ENCODE measurements at places on chromosomes 6 and 20.

GRCh38 chr6:44481760-44482159 lies 94.3 kb downstream of the CDC5L start:
- H3K4me1 ChIP-seq: no peaks in the 10 kb centered on the region
- DNase-seq: no peak

DNA sequence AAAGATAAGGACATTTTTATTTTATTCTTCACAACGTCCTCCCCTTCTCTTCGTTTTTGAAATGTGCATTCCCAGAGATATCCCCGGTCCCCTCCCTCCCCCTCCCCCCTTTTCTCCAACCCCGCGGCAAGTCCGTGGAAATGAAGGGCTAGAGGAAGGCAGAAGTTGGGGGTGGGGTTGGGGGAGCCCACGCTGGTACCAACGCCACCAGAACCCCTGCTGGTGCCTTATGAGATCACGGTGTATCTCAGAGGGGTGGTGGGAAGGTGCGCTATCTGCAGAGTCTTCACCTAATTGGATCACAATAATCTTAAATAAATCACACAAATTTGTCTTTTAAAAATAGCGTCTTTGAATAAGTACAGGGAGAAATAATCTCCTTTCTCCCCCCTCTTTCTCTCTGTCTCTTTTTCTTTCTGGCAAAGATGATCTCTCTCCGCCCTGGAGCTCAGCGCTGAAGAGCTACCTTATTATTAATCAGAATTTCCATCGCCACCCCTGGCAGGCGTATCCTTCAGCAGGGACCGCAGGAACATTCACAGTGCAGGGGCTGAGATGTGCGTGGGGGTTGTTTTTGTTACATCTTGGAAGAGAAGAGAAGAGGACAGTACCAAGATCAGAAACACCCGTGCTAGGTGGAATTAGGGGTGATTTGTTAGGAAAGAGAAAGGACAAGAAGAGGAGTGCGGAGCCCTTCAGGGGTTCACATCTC lies 915 bp downstream of the CLVS2 start:
- DNase-seq: no peak
- no peaks in the 10 kb centered on the region for H3K36me3 ChIP-seq
- H3K4me1 ChIP-seq: no peaks in the 10 kb centered on the region
- no peak overlapping the region for H3K4me3 ChIP-seq
- H3K27me3 ChIP-seq: peaks cover 2% of the 10 kb centered on the region

- no peak overlapping the region for H3K4me3 ChIP-seq
- H3K4me1 ChIP-seq: no peaks in the 10 kb centered on the region
- H3K27me3 ChIP-seq: no peaks in the 10 kb centered on the region
Measured at GRCh38 chr20:23655491-23656211, 17.9 kb upstream of the CST3 start.

- no peak for DNase-seq
- H3K27ac ChIP-seq: no peak overlapping the region
- H3K4me3 ChIP-seq: no peak overlapping the region
- no peaks in the 10 kb centered on the region for H3K36me3 ChIP-seq
- H3K27me3 ChIP-seq: no peaks in the 10 kb centered on the region
- H3K4me1 ChIP-seq: no peaks in the 10 kb centered on the region
Measured at GRCh38 chr6:139308936-139309603, 17.3 kb upstream of the TXLNB start.

DNA sequence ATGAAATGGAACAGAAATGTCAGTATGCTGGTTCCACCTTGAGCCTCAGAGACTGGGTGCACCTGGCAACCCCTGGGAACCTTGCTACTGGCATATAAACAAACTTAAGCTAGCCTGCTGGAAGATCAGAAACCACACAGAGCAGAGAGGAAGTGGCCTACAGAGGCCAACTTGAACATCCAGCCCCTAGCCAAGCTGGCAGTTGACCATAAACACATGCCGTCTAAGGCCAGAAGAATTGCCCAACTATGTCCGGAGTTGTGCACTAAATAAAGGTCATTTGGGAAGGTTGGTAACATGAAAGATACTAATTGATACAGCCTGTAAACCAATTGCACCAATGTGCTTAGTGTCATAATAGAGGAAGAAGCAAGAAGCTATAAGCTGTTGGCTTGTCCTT lies 266.6 kb upstream of the BTBD3 start:
- no peak overlapping the region for H3K27ac ChIP-seq
- H3K27me3 ChIP-seq: no peaks in the 10 kb centered on the region
- H3K4me1 ChIP-seq: no peaks in the 10 kb centered on the region
- DNase-seq: no peak

GRCh38 chr20:19688031-19688806 lies 69.8 kb upstream of the RIN2 start:
- DNase-seq: peak; percentile 89
- H3K27ac ChIP-seq: no peak overlapping the region
- H3K36me3 ChIP-seq: peaks cover 4% of the 10 kb centered on the region
- H3K4me1 ChIP-seq: no peaks in the 10 kb centered on the region
- no peak overlapping the region for H3K4me3 ChIP-seq

GRCh38 chr20:55513954-55514353 lies 491.4 kb downstream of the CBLN4 start:
- no peaks in the 10 kb centered on the region for H3K27me3 ChIP-seq
- H3K36me3 ChIP-seq: no peaks in the 10 kb centered on the region
- H3K4me3 ChIP-seq: no peak overlapping the region

GRCh38 chr20:50628332-50628731 lies 63.0 kb downstream of the RIPOR3 start:
- no peaks in the 10 kb centered on the region for H3K4me1 ChIP-seq
- H3K4me3 ChIP-seq: no peak overlapping the region
- DNase-seq: no peak
- no peak overlapping the region for H3K27ac ChIP-seq

GRCh38 chr6:43271103-43271815 lies 26.8 kb upstream of the SLC22A7 start:
- no peaks in the 10 kb centered on the region for H3K4me1 ChIP-seq
- no peaks in the 10 kb centered on the region for H3K27me3 ChIP-seq
- no peak overlapping the region for H3K27ac ChIP-seq
- no peaks in the 10 kb centered on the region for H3K36me3 ChIP-seq
- no peak for DNase-seq
- no peak overlapping the region for H3K4me3 ChIP-seq

DNA sequence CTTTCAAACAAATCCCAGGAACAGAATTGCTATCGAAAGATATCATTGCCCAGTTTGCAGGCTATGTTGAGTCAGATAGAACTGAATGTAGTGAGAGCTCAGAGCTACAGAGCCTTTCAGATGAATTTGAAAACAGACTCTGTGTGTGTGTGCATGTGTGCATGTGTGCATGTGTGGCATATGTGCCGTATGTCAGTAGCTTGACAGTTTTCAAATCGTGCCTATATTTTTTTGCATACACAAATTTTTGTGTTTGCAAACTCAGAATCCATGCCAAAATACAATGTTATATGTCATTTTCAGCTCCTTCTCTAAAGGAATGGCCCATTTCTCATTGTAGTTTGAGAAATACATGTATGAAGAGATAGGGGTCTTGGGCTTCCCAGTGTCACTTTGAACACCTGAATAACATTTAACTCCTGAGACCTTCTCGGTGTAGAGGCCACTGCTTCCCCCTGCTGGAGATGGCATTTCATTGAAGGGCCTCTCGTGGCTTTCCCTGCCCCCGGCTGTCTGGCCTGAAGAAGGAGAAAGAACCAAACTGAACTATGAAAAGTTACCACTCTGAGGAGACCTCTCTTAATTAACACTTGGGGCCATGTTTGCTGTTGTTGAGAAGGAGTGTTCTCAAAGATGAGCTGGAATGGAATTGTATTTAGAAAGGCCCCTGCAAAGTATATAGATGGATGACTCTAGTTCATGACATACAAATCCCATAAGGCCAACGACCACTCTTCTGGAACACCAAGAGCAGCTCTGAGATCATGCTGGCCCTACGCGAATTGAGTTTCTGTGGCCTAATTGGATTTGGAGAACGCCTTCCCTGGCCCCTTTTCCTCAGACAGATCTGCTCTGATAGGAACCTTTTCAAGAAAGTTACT lies 58.7 kb downstream of the VAPB start:
- no peaks in the 10 kb centered on the region for H3K4me1 ChIP-seq
- peaks cover 10% of the 10 kb centered on the region for H3K36me3 ChIP-seq
- H3K4me3 ChIP-seq: no peak overlapping the region
- DNase-seq: no peak
- H3K27ac ChIP-seq: no peak overlapping the region

DNA sequence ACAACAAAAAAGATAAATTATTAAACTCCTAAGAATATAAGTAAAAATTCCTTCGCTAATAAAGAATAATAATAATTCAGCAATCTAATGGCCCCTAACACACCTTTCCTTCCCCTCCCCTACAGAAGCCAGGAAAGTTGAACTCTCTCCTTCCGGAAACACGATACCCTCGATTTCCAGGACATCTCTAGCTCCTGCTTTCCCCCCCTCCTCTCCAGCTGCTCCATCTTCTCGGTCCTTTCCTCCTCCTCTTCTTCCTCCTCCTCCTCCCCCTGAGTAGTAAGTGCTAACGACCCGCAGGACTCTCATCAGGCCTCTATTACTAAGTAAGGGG lies 603 bp downstream of the TASP1 start:
- H3K27ac ChIP-seq: peak overlapping the region; percentile 81
- peak overlapping the region; percentile 80 for H3K4me3 ChIP-seq
- H3K36me3 ChIP-seq: no peaks in the 10 kb centered on the region
- H3K4me1 ChIP-seq: no peaks in the 10 kb centered on the region

GRCh38 chr6:160301339-160301738 lies 42.7 kb upstream of the SLC22A2 start:
- no peaks in the 10 kb centered on the region for H3K4me1 ChIP-seq
- no peak for DNase-seq

GRCh38 chr6:129370268-129370916 lies 339.6 kb downstream of the ARHGAP18 start:
- H3K4me1 ChIP-seq: no peaks in the 10 kb centered on the region
- H3K36me3 ChIP-seq: peaks cover 1% of the 10 kb centered on the region
- DNase-seq: peak; percentile 40
- H3K4me3 ChIP-seq: no peak overlapping the region
- no peaks in the 10 kb centered on the region for H3K27me3 ChIP-seq
- no peak overlapping the region for H3K27ac ChIP-seq

DNA sequence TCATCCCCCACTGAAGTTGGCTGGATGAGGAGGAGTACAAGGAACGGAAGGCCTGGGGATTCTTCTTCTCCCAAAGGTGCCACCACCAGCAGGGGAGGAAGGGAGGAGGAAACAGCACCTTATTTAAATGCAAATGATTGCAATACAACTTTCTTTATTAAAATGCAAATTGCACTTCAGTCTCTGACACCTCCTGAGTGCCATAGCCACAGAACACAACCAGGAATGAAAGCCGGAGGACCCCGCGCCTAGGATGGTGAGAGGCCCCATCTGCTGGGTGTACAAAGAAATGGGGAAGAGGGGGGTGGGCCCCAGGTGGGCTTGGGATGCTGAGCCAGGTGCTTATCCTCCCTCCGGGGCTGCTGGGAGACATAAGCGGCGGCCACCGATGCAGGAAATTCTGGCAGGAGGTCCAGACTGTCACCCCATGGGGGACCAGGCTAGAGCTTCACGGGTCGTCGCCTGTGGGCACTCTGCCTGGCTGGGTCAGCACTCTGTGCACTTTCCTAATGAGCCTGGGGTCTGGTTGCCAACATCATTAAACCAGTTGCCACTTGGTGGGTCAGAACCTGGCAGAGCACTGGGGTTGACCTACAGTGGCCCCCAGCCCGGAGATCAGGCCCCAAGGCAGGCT lies 154.2 kb upstream of the MLN start:
- H3K4me1 ChIP-seq: no peaks in the 10 kb centered on the region
- H3K27me3 ChIP-seq: no peaks in the 10 kb centered on the region
- DNase-seq: no peak
- no peak overlapping the region for H3K27ac ChIP-seq
- no peak overlapping the region for H3K4me3 ChIP-seq
- no peaks in the 10 kb centered on the region for H3K36me3 ChIP-seq

- H3K4me1 ChIP-seq: no peaks in the 10 kb centered on the region
- DNase-seq: no peak
- no peak overlapping the region for H3K27ac ChIP-seq
- H3K36me3 ChIP-seq: peaks cover 9% of the 10 kb centered on the region
- no peaks in the 10 kb centered on the region for H3K27me3 ChIP-seq
- H3K4me3 ChIP-seq: no peak overlapping the region
Measured at GRCh38 chr6:161115468-161115867, 123.9 kb downstream of the MAP3K4 start.

- no peaks in the 10 kb centered on the region for H3K36me3 ChIP-seq
- no peaks in the 10 kb centered on the region for H3K4me1 ChIP-seq
- no peaks in the 10 kb centered on the region for H3K27me3 ChIP-seq
- no peak overlapping the region for H3K27ac ChIP-seq
- DNase-seq: no peak
Measured at GRCh38 chr6:35750557-35750956, 13.7 kb downstream of the ARMC12 start.

GRCh38 chr6:131390322-131390721 lies 182.7 kb upstream of the ARG1 start:
- no peaks in the 10 kb centered on the region for H3K36me3 ChIP-seq
- H3K27ac ChIP-seq: no peak overlapping the region
- DNase-seq: no peak
- no peaks in the 10 kb centered on the region for H3K4me1 ChIP-seq

DNA sequence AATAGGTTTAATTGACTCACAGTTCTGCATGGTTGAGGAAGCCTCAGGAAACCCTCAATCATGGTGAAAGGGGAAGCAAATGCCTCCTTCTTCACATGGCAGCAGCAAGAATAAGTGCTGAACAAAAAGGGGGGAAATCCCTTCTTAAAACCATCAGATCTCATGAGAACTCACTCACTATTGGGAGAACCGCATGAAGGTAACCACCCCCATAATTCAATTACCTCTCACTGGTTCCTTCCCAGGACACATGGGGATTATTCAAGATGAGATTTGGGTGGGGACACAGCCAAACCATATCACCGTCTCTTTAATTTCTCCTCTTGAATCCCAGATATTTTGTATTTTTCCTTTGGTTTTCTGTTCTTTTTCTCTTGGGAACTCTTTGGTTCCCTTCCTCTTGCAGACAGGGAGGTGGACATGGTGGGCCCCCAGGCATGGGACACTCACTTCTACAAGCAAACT lies 223.6 kb downstream of the TBXT start:
- H3K4me1 ChIP-seq: no peaks in the 10 kb centered on the region
- H3K36me3 ChIP-seq: no peaks in the 10 kb centered on the region
- H3K27me3 ChIP-seq: no peaks in the 10 kb centered on the region
- H3K27ac ChIP-seq: no peak overlapping the region
- DNase-seq: no peak

DNA sequence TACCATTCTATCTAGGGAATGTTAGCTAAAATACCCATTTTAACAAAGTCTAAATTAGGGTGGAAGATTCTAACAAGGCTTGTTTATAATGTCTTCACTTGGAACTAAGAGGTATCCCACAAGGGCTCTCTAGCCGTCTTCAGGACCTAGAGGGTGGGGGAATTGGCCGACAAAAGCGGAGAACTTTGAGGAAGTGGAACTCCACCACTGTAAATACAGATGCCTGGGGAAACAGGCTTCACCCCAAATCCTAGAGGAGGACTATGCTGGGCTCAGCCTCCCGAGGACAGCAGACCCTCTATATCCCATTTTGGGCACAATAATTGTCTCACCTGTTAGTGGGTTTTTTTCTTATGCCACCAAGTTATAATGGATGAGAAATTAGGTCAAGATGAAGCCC lies 58.0 kb upstream of the TFB1M start:
- H3K4me3 ChIP-seq: no peak overlapping the region
- no peaks in the 10 kb centered on the region for H3K4me1 ChIP-seq
- H3K36me3 ChIP-seq: no peaks in the 10 kb centered on the region
- DNase-seq: no peak
- H3K27ac ChIP-seq: no peak overlapping the region

Measured in aorta (tissue), 5 donors.